BE2C (cell line): ENCODE measurements at places on chromosomes 16 and 17.
A peak's percentile ranks its signal among the peaks of the same experiment; 100 is the strongest.

GRCh38 chr17:61519754-61520440 lies 67.7 kb downstream of the TBX4 start:
- no peak for DNase-seq

- no peak for DNase-seq
Observed at GRCh38 chr16:64882078-64882784, 239.6 kb downstream of the CDH11 start.

DNA sequence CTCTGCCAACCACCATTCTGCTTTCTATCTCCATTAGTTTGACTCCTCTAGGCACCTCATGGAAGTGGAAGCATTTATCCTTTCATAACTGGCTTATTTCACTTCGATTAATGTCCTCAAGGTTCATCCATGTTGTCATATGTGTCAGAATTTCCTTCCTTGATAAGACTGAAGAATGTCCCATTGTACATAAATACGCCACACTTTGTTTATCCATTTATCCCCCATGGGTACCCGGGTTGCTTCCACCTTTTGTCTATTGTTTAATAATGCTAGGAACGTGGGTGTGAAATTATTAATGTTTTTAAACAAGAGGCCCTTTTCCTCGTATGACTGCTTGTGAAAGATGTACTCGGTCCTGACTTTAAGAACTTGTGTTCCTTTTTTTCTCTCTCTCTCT lies 12.9 kb downstream of the MILR1 start:
- DNase-seq = no peak

GRCh38 chr16:9123871-9124270 lies 32.4 kb downstream of the HAPSTR1 start:
- DNase-seq = no peak

- no peak for DNase-seq
Observed at GRCh38 chr16:67016143-67016542, 12.8 kb upstream of the CBFB start.

DNA sequence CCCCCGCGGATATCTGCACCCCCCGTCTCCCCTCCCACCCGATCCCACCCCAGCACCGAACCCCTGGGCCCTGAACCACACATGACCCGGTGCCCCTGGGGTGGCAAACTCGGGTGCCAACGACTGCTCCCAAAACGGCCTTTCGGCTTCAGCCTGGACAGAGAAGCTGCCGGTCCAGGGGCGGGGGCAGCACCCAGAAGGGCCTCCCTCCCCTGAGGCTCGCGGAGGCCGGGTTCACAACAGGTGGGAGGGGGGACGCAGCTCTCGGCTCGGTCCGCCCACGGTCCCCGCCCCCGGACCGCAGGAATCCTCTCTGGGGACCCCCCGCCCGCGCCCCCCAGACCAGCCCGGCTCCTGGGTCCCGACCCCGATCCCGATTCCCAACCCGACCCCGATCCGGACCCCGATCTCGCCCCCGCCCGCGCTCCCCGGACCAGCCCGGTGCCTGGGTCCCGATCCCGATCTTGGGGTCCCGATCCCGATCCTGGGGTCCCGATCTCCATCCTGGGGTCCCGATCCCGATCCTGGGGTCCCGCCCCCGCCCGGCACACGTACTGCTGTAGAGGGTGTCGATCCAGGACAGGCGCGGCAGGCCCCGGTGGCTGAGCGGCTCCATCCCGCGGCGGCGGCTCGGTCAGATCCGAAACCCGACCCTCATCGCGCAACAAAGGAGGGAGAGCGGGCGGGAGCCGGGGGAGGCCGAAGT lies 516 bp downstream of the ABR start:
- no peak for DNase-seq

DNA sequence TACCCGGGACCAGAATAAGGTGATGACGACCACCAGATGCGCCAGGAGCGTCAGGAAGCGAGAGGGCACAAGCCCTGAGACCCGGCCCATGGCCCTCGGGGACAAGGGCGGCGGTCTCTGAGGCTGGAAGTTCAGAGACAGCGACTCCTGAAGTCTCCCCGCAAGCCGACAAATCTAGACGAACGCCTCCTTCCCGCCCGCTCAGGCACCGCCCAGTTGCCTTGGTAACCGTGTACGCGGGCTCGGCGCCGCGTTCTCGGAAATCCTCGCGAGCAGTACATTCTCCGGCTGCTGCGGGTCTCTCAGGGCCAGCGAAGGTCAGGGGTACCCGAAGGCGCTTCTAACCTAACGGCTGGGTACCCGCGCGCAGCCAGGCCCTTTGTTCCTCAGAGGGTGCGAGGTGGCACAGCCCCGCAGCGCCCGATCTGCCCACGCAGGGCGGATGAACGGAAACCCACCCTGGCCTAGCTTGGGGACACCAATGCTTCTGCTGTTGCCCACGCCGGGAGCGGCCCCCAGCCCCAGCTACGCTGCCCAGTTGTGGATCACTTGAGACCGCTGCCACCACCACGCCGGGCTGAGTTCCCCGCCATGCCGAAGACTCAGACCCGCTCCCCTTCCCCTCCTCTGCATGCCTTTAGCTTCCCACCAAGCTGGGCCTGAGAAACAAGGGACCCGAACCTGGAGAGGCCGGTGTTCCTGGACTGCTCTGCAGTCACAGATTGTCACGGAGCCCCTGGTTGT lies at the start of gene TMEM107:
Gene TMEM107, minus strand, starts transcription at position 184 of the 744 bp plus-strand sequence. Its CDS starts 94 bp downstream, at position 90.
- peak; percentile 85 for DNase-seq

- no peak for DNase-seq
Observed at GRCh38 chr17:10018461-10018891, 113.4 kb upstream of the RCVRN start.

- no peak for DNase-seq
Observed at GRCh38 chr16:57522960-57523359, 13.4 kb downstream of the CCDC102A start.

DNA sequence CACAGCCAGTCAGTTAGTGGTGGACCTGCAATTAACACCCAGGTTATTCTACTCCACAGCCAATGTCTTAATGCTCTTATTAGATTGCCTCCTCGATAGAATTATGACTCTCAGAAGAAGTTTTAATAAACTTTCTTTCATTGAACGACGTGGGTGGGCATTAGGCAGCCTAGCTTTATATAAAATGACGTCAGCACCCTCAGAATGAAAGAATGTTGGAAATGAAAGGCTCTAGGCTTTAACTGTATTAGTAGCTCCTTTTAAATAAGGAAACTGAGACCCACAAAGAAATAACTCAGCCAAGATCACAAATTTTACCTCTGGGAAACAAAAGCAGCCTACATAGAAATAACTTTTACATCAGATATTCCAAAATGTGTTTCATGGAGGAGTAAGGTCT lies 91.3 kb upstream of the CLEC3A start:
- DNase-seq = no peak

- DNase-seq = no peak
Observed at GRCh38 chr16:70342016-70342415, 4.7 kb upstream of the DDX19A start.

- DNase-seq = no peak
Observed at GRCh38 chr17:73566905-73567782, 77.1 kb downstream of the SDK2 start.
